ENCODE measurements at places on chromosomes 16 and 17. TPM values are rescaled to one million over a fixed set of nuclear protein-coding genes. Genes with fewer than 3 reads are reported as not detected.

- no peak for DNase-seq
Measured at GRCh38 chr17:7124923-7125322, 10.3 kb upstream of the ASGR2 start.

GRCh38 chr16:87575027-87575804 lies 27.1 kb upstream of the JPH3 start:
- DNase-seq, result no peak

DNA sequence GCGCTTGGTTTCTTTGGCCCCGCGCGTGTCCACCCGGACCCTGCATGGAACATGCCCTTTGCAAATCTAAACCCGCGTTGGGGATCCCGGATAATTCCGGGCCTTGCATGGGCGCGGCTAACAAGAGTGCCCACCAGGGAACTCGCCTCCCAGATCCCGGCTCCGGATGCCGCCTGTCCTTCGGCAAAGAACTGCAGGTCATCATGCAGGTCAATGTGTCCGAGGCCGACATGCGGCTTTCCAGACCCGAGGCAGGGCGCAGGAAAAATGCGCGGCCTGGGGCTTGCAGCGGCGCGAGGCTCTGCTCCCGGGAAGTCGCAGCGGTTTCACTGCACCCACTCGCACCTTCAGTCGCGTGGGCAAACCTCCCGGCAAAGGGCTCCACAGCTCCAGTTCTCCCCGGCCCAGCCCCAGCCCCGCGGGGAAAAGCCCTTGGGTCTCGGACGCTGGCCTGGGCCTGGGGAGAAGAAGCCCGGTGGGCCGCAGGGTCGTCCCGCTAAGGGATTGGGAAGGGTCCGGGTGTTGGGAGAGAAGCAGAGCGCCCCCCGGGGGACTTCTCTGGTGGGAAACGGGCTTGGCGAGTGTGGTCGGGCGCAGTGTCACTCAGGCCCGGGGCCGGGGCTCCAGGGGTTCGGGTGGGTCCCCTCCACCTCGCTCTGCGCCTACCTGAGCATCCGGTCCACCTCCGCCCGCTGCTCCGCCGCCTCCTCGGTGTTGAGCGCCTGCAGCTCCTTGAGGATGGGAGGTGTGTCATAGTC lies 805 bp downstream of the HNF1B start:
- no peak for DNase-seq

Gene SLC16A13
- total RNA-seq, result 5.8 TPM

Data from H1 (cell line).